ENCODE measurements at places on chromosomes 16 and 17. TPM values are rescaled to one million over a fixed set of nuclear protein-coding genes. Genes with fewer than 3 reads are reported as not detected.

The TBC1D3G gene
- not detected for total RNA-seq

The HOXB1 gene
- not detected for total RNA-seq

The ACE gene
- total RNA-seq: 3.4 TPM

The SCRN2 gene
- 80.8 TPM for total RNA-seq

The SKAP1 gene
- 0.70 TPM for total RNA-seq

The PLCD3 gene
- total RNA-seq: 88.5 TPM

The P2RX5 gene
- total RNA-seq: 0.66 TPM

The PYY gene
- total RNA-seq: not detected

The MEAK7 gene
- total RNA-seq: 32.7 TPM

The TOP2A gene
- 226 TPM for total RNA-seq

The CRHR1 gene
- total RNA-seq: not detected

The ANKS4B gene
- 4.8 TPM for total RNA-seq

The OR1A1 gene
- not detected for total RNA-seq

The CDH8 gene
- 1.7 TPM for total RNA-seq

The CCL11 gene
- total RNA-seq: not detected

The CTF1 gene
- total RNA-seq: 2.4 TPM

The CLEC19A gene
- not detected for total RNA-seq

The GUCY2D gene
- total RNA-seq: 1.7 TPM

The KRT40 gene
- not detected for total RNA-seq

The TP53TG3 gene
- not detected for total RNA-seq

The MT1E gene
- 2.0 TPM for total RNA-seq

The NOG gene
- 0.32 TPM for total RNA-seq

The ESRP2 gene
- 109 TPM for total RNA-seq

The CA7 gene
- total RNA-seq: 0.68 TPM

The SLC12A3 gene
- total RNA-seq: 0.73 TPM

The ARHGDIG gene
- 1.9 TPM for total RNA-seq

The KRT24 gene
- total RNA-seq: not detected

The KRT33B gene
- total RNA-seq: not detected

The KRTAP1-5 gene
- not detected for total RNA-seq

The HSD17B2 gene
- total RNA-seq: 5.1 TPM

The TMED6 gene
- 2.4 TPM for total RNA-seq

The CIITA gene
- 0.27 TPM for total RNA-seq

The MYH8 gene
- not detected for total RNA-seq

Data from Caco-2 (cell line).